Uterine smooth muscle cell (primary cell): ENCODE measurements at places on chromosomes 7 and 10. TPM values are rescaled to one million over a fixed set of nuclear protein-coding genes. Genes with fewer than 3 reads are reported as not detected.

The GPAM gene
- total RNA-seq, result 14.5 and 17.5 TPM in 2 replicates

The NUTM2D gene
- 0.33 and 0.62 TPM in 2 replicates for total RNA-seq

The TRIM73 gene
- 0.55 and 0.62 TPM in 2 replicates for total RNA-seq

The KEL gene
- not detected in 2 replicates for total RNA-seq
